Activated naive CD8-positive, alpha-beta T cell treated with anti-CD3 and anti-CD28 coated beads for 36 hours (primary cell): ENCODE measurements at places on chromosomes 5 and 9. TPM values are rescaled to one million over a fixed set of nuclear protein-coding genes. Genes with fewer than 3 reads are reported as not detected.

Gene ERAP2
- total RNA-seq: 44.8 TPM

Gene UGT3A2
- total RNA-seq: not detected

DNA sequence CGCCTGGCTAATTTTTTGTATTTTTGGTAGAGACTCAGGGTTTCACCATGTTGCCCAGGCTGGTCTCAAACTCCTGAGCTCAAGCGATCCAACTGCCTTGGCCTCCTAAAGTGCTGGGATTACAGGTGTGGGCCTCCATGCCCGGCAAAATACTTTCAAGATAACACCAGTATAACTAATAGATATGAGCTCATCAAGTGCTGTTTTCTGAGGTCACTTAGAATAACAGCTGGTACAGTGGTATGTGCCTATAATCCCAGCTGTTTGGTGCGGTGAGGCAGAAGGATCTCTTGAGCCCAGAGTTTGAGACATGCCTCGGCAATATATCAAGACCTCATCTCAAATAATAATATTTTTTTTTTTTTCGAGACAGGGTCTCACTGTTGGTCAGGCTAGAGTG lies 30.5 kb upstream of the CREBRF start:
- no peak for DNase-seq

GRCh38 chr5:129384736-129385135 lies 75.4 kb upstream of the ADAMTS19 start:
- no peak for DNase-seq

- DNase-seq: no peak
Measured at GRCh38 chr9:81071108-81071507, 618.2 kb downstream of the TLE1 start.

DNA sequence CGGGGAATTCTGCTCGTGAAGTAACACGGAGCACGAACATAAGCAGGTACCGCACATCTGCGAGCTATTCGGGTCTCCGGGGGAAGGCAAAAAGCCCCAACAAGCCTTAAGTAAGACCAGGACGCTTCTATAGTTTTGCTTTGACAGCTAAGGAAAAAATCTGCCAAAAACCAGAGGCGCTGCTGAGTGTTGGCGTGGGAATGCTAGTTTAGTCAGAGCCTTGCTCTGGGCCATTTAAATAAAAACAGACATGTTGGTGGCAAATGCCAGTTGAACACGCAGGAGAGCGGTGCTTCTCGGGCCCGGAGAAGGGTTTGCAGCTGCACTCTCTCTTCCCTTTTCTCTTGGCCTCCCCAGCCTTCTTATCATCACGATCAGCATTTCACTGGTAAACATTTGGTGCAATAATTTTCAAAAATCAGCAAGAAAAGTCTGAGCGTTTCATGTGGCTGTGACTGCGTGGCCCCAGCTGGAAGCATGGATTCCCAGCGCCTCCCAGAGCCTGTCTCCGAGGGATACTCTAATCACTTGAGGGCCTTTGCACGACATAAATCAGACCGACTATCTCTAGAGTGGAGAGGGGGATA lies 6.4 kb upstream of the NOTCH1 start:
- DNase-seq: no peak

DNA sequence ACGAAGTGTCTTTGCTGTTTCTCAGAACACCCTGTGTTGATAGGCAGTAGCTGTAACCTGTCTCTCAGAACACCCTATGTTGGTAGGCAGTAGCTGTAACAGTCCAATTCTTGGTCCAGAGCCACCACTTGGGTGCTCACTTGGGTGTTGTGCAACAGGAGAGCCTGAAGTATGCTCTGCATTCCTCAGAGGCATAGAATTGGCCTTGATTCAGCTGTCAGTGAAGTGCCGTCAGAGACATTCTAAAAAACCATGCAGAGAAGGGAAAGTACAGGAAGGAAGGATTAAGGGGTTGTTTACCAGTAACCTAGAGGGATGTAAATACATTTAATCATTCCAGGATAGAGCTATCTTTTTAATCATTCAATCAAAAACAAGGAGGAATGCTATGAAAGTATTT lies 231.2 kb downstream of the ARRDC3 start:
- no peak for DNase-seq

- no peak for DNase-seq
Measured at GRCh38 chr9:112970939-112971338, 41.1 kb downstream of the ZNF883 start.

Gene SHC3
- total RNA-seq: not detected

GRCh38 chr9:79049371-79049770 lies 522.4 kb upstream of the TLE4 start:
- no peak for DNase-seq

GRCh38 chr9:21533597-21533996 lies 51.5 kb upstream of the IFNE start:
- DNase-seq: no peak

DNA sequence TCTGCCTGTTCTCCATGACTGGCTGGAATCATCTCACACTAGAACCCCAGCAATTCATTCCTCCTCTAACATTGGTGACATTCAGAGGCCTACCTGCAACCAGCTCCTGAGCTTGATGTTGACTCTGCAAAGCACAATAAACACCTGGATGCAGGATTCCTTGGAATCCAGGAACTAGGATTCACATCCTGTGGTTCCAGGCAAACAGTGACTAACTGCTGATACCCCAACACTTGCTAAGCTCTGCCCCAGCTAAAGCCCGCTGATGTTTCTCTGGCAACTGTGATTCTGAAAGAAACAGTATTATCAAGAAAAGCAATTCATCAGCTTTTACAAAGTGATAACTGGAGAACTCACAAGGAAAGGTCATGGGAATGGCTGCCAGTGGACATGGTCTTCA lies 29.2 kb downstream of the SUSD1 start:
- no peak for DNase-seq

Gene ZNG1A
- total RNA-seq: 50.5 TPM

- no peak for DNase-seq
Measured at GRCh38 chr5:93421468-93421867, 159.6 kb downstream of the NR2F1-AS1 start.

- no peak for DNase-seq
Measured at GRCh38 chr9:132894346-132894745, 15.6 kb downstream of the SPACA9 start.

- DNase-seq: no peak
Measured at GRCh38 chr9:135008416-135008815, 79.1 kb upstream of the OLFM1 start.

GRCh38 chr5:176646049-176646706 lies 1.1 kb upstream of the TSPAN17 start:
- no peak for DNase-seq

DNA sequence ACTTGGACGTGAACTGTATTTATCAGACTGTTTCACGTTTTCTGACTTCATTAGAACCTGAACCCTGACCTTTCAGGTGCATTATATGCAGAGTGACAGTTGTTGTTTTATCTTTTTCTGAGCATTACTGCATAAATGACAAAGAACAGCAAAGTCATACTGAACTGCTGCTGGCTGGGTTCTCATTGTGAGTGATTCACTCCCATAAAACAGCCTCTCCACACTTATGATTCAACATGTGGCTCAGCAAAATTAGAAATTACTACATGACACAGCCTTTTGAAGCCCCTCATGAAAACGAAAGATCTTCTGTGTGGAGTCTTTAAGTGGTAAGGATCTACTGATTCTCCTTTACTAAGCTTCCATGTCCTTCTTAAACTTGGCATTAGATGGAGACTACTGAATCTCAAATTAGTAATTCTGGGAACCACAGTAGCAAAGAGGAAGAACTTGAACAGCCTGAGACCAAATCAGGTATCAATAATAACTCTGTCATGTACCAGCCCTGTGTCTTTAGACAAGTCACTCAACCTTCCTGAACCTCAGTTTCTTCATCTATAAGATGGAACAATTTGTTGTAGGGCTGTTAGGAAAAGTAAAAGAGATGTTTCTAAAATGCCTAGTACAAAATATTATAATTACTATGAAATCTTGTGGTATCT lies 172.3 kb upstream of the GNA14 start:
- no peak for DNase-seq

Gene GOLM1
- 6.4 TPM for total RNA-seq

DNA sequence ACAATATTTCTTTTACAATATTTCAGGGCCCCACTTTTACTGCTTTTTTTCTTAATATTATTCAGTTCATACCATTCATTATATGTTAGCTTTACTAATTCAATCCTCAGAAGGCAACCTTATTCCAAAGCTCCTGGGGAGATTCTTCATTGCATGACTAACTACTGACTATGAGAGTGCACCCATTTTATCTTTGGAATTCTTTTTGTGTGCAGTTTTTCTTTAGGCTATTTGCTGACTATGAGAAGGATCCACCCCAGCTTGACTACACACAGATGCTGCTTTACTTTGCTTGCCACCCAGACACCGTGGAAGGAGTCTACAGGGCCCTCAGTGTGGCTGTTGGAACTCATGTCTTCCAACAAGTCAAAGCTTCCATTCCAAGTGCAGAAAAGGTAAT lies 56.9 kb upstream of the IL7R start:
- no peak for DNase-seq

Gene IL33
- not detected for total RNA-seq

- no peak for DNase-seq
Measured at GRCh38 chr9:123063177-123063598, 29.7 kb downstream of the GPR21 start.

Gene PCDHGA5
- 0.06 TPM for total RNA-seq

Gene C5orf34
- total RNA-seq: 10.1 TPM

Gene CNTNAP3B
- not detected for total RNA-seq

Gene TAF11L9
- total RNA-seq: not detected

GRCh38 chr5:95832664-95833063 lies 10.1 kb upstream of the GLRX start:
- no peak for DNase-seq

Gene ZCCHC9
- total RNA-seq: 39.8 TPM

DNA sequence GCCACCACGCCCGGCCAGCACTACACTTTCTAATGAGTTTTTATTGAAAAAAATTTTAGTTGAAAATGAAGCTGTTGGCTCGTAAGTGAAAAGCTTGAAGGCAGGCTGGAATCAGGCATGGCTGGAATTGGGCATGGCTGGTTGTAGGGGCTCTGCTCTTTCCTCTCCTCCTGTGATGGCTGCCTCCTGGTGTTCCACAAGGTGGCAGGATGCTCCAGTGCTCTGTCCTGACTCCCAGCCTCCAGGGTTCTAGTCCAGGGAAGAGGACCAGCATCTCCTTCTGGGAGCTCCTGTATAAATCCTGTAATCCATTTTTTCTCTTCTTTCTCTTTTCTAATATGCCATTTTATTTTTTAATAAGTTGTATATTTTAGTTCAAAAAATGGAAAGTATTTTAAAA lies 57.2 kb upstream of the DHFR start:
- DNase-seq: no peak

Gene MARCOL
- total RNA-seq: not detected

- DNase-seq: no peak
Measured at GRCh38 chr9:36985061-36985768, 48.9 kb downstream of the PAX5 start.

DNA sequence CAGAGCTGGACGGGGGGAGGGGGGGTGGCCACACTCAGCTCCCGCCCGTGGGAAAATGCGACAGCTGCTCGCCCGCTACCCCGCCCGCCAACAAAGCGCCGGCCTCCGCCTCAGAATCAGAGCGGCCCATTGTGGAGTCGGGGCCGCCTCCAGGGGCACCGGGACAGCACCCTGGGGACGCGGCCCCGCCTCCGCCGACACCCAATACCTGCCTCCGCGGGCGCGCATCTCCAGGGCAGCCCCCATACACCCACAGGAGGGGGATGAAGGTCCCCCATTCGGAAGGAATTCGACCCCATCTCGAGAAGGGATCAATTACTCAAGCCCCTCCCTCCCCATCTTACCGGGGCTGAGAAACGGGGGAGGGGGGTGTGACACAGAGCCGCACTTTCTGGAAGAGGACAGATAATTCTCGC lies 1.3 kb downstream of the NOTCH1 start:
- DNase-seq: peak; percentile 78

Gene FST
- 0.10 TPM for total RNA-seq

Gene CXCL14
- not detected for total RNA-seq

- no peak for DNase-seq
Measured at GRCh38 chr9:98172604-98173003, 19.8 kb downstream of the CORO2A start.

Gene EHMT1
- 66.3 TPM for total RNA-seq

- no peak for DNase-seq
Measured at GRCh38 chr9:135526089-135526729, 5.0 kb downstream of the LCN1 start.

DNA sequence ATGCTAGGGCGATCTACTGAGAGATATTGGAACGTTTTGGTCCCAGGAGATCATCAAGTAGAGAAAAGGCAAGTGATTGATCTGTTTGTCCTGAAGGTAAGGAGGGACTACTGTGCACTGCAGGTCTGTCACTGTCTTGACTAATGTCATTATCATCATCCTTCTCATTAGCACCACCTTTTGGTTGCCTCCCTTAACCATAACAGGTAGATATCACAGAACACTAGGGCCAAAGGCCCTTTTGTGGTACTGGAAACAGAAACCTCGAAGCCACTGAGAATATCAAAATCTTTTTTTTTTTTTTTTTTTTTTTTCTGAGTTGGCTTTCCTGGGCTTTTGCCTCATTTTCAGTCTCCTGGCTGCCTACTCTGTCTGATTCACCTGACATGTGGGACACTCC lies 134.0 kb downstream of the KCTD16 start:
- DNase-seq: no peak

Gene ROPN1L
- not detected for total RNA-seq

DNA sequence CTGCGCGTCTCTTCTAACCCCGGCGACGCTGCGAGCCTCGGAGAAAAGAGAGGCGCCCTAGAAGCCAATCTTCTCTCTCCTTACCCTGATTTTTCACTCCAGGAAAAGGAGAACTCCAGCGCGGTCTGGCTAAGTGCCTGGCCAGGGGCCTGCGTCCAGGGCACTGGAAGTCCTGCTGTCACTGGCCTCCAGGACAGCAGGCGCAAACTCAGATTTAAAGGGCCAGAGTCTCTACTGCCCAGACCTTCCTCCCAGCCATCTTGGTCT lies 553 bp upstream of the FOXB2 start:
- no peak for DNase-seq

DNA sequence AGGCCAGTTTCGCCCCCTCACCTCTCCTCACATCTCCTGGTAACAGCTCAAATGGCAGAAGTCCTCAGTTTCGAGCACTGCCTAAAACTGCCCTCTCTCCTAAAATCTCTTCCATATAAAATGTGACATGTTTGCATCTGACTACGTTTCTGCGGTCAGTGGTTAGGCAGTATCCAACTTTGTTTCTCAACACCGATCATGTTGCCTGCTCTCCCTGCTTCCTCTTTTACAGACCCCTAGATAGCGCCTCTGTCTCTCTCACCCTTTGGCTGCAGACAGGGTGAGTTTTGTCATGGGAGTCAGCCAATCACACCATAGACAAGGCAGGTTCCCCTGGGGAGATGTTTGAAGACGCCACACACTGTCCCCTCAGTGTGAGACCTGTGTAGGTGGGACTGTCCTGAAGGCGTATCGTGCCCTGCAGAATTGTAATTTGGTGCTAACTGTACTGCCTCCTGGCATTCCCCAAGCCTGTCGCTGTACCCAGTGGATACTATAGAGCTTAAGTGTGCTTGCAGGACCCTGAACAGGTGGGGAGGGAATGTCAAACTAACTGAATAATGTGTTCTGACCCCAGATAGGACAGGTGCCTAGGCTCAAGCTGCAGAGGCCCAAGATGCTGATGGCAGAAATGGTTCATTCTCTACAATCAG lies 1.1 kb downstream of the HEXB start:
- peak; percentile 1 for DNase-seq
